ENCODE measurements at places on chromosomes 16 and 17.

DNA sequence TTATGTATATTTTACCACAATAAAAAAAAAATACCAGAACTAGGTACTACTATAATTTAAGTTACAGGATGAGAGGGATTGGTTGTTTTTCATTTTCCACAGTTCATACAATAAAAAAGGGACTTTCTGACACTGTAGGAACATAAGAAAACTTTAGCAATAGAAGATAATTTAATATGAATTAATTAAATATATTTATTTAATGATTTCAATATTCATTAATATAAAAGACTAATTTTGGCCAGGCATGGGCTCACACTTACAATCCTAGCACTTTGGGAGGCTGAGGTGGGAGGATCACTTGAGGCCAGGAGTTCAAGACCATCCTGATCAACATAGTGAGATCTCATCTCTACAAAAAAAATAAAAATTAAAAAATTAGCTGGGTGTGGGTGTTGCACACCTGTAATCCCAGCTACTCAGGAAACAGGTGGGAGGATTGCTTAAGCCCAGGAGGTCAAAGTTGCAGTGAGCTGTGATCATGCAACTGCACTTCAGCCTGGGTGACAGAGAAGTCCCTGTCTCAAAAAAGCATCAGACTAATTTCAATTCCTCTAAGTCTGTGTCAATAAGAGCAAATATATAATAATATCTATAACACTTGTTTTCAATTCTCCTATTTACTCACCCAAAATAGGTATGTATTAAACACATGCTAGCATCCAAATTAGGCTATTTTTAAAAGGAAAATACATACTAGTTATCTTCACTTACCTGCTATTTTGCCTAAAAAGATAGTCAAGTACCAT is 79.6 kb downstream of the BRIP1 start:
- H3K4me3 ChIP-seq = no peak overlapping the region
- H3K27me3 ChIP-seq = no peaks in the 10 kb centered on the region
- no peak for DNase-seq
- no peak overlapping the region for H3K27ac ChIP-seq

DNA sequence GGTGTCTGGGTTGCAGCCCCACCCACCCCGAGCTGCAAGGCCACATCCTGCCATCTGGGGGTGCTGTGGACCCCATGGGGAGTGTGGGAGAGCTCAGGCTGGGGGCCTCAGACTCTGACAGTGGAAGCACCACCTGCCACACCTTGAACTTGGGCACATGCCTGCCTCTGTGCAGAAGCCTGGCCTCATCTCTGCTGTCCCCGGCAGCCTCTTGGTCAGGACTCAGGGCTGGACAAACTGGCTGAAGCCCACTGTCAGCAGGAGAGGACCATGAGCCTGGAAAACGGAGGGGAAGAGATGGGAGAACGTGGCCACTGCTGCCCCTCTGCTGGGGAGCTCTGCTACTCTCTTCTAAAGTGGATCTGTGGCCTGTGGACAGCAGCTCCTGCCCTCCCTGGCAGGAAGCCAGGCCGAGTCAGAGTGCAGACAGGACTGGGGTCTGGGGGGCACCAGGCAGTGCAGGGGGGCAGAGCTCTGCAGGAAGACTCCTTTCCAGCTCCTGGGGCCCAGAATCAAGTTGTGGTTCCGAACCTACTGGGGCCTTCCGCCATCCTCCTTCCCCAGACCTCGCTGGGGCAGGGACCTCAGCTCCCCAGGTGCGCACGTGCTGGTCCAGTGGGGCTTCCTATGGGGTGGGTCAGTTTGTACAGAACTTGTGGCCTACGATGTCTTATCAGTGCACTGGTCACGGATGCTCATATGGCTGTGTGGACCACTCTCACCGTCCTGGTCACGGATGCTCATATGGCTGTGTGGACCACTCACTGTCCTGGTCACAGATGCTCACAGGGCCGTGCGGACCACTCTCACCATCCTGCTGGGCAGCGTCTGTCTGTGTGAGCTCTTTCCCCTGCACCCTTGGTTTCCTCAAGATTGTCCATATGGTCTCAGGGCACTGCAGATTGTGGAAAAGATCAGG is 207.7 kb downstream of the LAT start:
- no peaks in the 10 kb centered on the region for H3K27me3 ChIP-seq
- no peak overlapping the region for H3K4me3 ChIP-seq
- DNase-seq = peak; percentile 9
- H3K27ac ChIP-seq = no peak overlapping the region

- peaks cover 6% of the 10 kb centered on the region for H3K27me3 ChIP-seq
- peaks cover 13% of the 10 kb centered on the region for H3K4me1 ChIP-seq
- H3K4me3 ChIP-seq = no peak overlapping the region
- no peaks in the 10 kb centered on the region for H3K36me3 ChIP-seq
- no peak overlapping the region for H3K27ac ChIP-seq
Observed at GRCh38 chr17:57868007-57868909, 18.4 kb upstream of the MRPS23 start.

- no peak overlapping the region for H3K4me3 ChIP-seq
- no peak overlapping the region for H3K27ac ChIP-seq
- H3K27me3 ChIP-seq = no peaks in the 10 kb centered on the region
- no peak for DNase-seq
Observed at GRCh38 chr16:1565083-1565805, 31.8 kb downstream of the TMEM204 start.

DNA sequence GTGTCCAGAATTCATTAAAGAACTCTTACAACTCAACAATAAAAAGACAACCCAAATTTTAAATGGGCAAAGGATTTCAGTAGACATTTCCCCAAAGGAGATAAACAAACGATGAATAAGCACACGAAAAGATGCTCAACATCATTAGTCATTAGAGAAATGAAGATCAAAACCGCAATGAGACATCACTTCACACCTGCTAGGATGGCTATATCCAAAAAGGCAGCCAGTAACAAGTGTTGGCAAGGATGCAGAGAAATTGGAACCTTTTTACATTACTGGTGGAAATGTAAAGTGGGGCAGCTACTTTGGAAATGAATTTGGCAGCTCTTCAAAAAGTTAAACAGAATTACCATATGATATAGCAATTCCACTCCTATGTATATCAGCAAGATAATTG is 42.0 kb downstream of the PITPNM3 start:
- H3K36me3 ChIP-seq = no peaks in the 10 kb centered on the region
- H3K4me1 ChIP-seq = no peaks in the 10 kb centered on the region
- H3K27me3 ChIP-seq = peaks cover 7% of the 10 kb centered on the region
- H3K4me3 ChIP-seq = no peak overlapping the region
- no peak overlapping the region for H3K27ac ChIP-seq

GRCh38 chr17:6179017-6179416 is 108.8 kb downstream of the WSCD1 start:
- DNase-seq = no peak
- H3K36me3 ChIP-seq = no peaks in the 10 kb centered on the region
- no peaks in the 10 kb centered on the region for H3K4me1 ChIP-seq
- H3K27me3 ChIP-seq = no peaks in the 10 kb centered on the region

GRCh38 chr16:14549789-14550153 is 80.3 kb downstream of the PARN start:
- H3K27me3 ChIP-seq = no peaks in the 10 kb centered on the region
- no peak overlapping the region for H3K4me3 ChIP-seq
- no peak overlapping the region for H3K27ac ChIP-seq
- H3K36me3 ChIP-seq = peaks cover 35% of the 10 kb centered on the region

- peaks cover 16% of the 10 kb centered on the region for H3K36me3 ChIP-seq
- no peak for DNase-seq
- no peaks in the 10 kb centered on the region for H3K27me3 ChIP-seq
- no peak overlapping the region for H3K4me3 ChIP-seq
Observed at GRCh38 chr16:67210069-67210937, 11.4 kb downstream of the ELMO3 start.

- no peak overlapping the region for H3K27ac ChIP-seq
- peaks cover 81% of the 10 kb centered on the region for H3K36me3 ChIP-seq
- no peaks in the 10 kb centered on the region for H3K27me3 ChIP-seq
- DNase-seq = peak; percentile 80
- no peak overlapping the region for H3K4me3 ChIP-seq
- H3K4me1 ChIP-seq = peaks cover 15% of the 10 kb centered on the region
Observed at GRCh38 chr16:88737298-88738150, 31.2 kb downstream of the CTU2 start.

DNA sequence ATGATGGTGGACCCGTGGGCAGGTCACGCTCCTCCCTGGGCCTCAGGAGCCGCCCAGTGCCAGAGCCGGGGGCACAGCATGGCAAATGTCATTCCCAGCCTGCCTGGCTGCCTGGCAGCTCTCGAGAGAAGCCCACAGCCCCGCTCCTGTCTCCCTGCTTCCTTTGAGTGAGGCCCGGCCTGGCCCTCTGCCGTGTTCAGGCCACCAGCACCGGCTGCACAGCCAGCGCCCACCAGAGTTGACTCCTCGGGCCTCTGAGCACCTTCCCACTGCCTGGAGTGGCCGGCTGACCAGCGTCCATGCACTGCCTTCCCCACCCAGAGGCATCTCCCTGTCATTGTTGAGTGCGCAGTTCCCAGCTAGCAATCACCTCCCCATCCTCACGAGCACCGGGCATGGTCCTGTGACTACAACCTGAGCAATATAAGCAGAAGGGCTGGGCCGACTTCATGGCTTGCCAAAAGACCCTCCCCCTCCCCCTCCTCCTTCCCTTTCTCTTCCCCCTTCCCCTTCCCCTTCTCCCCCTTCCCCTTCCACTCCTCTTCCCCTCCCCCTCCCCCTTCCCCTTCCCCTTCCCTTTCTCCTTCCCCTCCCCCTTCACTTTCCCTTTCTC is 11.9 kb upstream of the SLC38A10 start:
- H3K27ac ChIP-seq = no peak overlapping the region
- no peak overlapping the region for H3K4me3 ChIP-seq
- no peak for DNase-seq
- no peaks in the 10 kb centered on the region for H3K36me3 ChIP-seq

DNA sequence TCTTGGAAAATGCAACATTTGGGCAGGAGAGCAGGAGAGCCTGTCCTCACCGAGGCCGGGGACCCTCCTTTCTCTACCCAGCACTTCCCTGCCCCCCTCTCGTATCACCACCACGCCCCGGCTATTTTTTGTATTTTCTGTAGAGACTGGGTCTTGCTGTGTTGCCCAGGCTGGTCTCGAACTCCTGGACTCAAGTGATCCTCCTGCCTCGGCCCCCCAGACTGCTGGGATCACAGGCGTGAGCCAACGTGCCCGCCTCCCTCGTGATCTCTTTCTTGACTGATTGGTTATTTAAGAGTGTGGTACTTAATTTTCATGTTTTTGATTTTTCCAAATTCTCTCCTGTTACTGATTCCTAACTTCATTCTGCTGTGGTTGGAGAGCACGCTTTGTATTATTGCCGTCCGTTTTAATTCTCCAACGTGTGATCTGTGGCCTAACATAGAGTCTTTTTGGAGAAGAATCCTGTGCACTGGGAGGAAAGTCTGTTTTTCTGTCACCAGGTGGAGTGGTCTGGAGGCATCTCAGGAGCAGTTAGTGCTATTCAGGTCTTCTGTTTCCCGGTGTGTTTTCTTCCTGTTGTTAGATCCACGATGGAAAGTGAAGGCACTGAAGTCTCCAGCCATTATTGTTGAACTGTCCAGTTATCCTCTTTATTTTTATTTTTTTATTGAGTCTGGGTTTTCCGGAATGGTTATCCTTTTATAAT is 40.4 kb downstream of the ZNF778 start:
- peaks cover 19% of the 10 kb centered on the region for H3K4me1 ChIP-seq
- no peak overlapping the region for H3K27ac ChIP-seq
- no peaks in the 10 kb centered on the region for H3K36me3 ChIP-seq
- no peak overlapping the region for H3K4me3 ChIP-seq

- DNase-seq = no peak
- H3K27me3 ChIP-seq = peaks cover 29% of the 10 kb centered on the region
- no peak overlapping the region for H3K27ac ChIP-seq
Observed at GRCh38 chr17:41785091-41785858, 1.2 kb downstream of the JUP start.

- H3K36me3 ChIP-seq = no peaks in the 10 kb centered on the region
- H3K27ac ChIP-seq = no peak overlapping the region
- H3K27me3 ChIP-seq = no peaks in the 10 kb centered on the region
- H3K4me1 ChIP-seq = peaks cover 6% of the 10 kb centered on the region
Observed at GRCh38 chr17:79160980-79161636, 86.5 kb downstream of the ENGASE start.

DNA sequence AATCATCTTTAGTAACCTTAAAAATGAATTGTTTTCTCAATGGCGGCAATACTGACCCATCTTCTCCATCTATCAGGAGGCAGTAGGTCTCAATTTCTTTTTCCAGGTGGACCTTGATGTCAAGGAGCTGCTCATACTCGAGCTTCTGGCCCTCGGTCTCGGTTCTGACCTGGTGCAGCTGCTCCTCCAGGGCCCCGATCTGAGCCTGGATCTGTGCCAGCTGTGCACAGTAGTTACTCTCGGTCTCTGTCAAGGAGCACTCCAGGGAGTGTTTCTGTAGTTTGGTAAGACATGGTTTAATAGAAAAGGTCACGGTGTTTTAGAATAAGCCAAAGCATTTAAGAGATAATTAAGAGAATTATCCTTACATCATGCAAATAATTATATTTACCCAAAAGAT is 4.9 kb downstream of the KRT27 start:
- DNase-seq = no peak
- H3K4me3 ChIP-seq = no peak overlapping the region
- H3K27ac ChIP-seq = no peak overlapping the region
- no peaks in the 10 kb centered on the region for H3K36me3 ChIP-seq
- H3K27me3 ChIP-seq = peaks cover 34% of the 10 kb centered on the region
- H3K4me1 ChIP-seq = no peaks in the 10 kb centered on the region

All from CD4-positive, alpha-beta T cell (primary cell).